ENCODE measurements at places on chromosomes 16 and 17.

DNA sequence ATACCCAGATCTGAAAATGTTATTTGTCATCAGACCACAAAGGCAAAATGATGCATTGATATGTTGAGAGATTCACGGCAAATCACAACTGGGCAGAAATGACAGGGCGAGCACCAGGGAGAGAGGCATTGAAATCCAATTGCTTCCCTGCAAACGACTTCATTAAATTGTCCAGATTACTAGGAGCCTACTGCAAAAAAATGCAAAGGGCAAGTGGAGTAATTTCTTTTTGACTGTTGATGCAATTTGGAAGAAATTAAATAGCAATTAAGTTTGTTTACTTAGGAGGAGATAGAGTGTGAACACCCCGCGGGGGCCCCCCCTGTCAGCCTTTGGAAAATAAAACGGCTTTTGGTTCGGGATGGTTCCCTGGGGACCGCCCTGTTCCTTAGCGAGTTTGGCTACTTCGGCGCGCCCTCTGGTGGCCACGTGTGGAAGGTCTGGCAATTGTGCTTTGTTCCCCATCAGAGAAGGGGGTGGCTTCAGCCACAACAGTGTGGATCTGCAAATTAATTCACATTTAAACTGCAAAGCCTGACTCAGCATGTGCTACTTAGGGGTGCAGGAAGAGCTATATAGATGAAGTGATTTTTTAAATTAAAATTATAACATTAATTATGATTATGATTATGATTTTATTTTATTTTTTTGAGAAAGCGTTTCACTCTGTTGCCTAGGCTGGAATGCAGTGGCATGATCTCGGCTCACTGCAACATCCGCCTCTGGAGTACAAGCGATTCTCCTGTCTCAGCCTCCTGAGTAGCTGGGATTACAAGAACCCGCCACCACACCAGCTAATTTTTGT lies 14.5 kb upstream of the TMC7 start:
- peak; percentile 54 for DNase-seq

GRCh38 chr17:35252651-35253050 lies 9.8 kb downstream of the SLFN5 start:
- DNase-seq = no peak

GRCh38 chr17:72977771-72978417 lies 114.6 kb downstream of the SLC39A11 start:
- no peak for DNase-seq

DNA sequence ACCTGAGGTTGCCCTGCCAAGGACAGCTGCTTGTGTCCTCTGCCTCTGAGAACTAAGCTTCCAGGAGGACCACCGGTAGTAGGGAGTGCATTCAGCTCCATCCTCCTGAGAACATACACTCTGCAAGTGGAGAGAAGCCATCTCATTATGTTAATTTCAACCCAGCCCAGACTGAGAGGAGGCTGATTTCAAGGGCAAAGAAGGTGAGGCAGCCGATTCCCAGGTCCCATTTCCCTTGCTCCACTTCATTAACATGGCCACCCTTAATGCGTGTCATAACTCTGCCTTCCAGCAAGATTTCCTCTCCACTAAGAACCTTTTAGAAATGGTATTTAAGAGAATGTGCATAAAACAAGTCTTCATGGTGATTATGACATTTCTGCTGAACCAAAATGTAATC lies 72.5 kb downstream of the CDH13 start:
- no peak for DNase-seq

DNA sequence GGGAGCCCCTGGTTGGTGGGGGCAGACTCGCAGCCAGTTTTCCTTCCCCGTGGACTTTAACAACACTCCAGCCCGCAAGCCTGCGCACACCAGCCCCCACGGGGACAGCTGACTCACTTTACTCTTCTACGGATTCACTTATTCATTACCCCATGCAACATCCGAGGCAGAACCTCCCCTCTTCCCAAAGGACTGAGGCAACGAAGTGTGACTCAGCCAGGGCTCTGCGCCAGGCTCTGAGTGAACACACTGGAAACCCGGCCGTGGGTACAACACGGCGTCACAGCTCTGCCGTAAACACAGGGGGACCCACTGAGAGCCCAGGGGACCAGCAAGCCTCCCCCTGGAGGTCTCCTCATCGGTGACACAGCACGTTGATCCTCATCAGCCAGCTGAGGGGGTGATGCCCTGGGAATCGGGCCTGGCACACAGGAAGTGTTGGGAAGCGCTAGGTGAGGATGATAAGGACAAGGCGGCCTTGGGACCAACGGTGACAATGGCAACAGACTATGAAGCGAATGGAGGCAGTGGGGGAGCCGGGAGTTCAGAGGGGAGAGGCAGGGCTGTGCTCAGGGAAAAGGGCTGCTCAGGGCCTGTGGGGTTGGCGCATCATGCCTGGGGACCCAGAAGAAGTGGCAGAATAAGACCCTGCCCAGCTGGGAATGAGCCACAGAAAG lies 14.6 kb downstream of the COTL1 start:
- DNase-seq = no peak

DNA sequence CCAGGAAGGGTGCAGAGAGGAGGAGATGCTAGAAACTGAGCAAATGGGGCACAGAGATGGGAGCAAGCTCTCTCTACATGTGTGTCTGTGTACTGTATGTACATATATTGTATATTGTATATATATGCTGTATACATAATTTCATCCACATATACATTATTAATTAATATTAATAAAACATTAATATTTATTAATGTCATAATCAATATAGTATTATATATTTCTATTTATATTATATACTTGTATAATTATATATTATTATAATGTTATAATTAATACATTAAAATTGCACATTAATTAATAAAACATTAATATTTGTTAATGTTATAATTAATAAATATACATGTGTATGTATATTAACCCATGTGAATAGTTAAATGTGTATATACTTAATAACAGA lies 31.5 kb upstream of the FOXF1 start:
- no peak for DNase-seq

GRCh38 chr16:84498859-84499620 lies 5.4 kb downstream of the MEAK7 start:
- DNase-seq = no peak

DNA sequence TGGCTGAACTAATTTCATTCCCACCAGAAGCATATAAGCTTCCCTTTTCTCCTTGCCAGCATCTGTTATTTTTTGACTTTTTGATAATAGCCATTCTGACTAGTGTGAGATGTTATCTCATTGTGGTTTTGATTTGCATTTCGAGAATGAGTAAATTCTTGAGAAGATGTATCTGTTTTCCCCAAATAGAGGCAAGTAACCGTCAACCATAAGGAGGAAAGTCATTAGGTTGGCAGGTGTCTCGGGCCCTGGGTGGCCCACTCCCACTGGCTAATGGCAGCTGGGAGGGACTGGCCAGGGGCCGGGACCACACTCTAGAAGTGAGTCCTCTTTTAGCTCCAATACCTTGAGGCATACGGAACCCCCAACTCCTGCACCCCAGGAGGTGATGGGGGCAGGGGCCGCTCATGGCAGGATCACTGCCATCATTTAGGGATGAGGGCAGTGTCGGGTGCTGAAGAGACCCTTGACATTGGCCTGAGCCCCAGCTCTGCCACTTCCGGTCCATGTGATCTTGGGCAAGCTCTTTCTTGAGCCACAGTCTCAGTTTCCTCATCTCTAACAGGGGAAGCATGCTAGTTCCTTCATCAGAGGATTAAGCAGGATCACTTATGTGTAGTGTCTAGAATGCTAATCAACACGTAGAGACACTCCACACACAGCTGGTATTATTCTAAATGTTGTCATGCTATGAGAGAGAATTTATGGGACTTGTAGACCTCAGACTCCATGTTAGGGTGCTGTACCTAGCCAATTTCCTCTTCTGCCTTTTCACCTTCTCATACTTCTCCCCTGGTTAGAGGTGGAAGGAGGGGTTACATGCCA lies 44.3 kb downstream of the RGS9 start:
- no peak for DNase-seq

- DNase-seq = no peak
Measured at GRCh38 chr16:67187175-67187890, 2.6 kb downstream of the EXOC3L1 start.

GRCh38 chr16:86732621-86733295 lies 154.4 kb downstream of the FOXL1 start:
- no peak for DNase-seq

- no peak for DNase-seq
Measured at GRCh38 chr16:51114382-51114781, 36.7 kb downstream of the SALL1 start.

GRCh38 chr16:69767459-69768229 lies 5.5 kb downstream of the WWP2 start:
- DNase-seq = no peak

GRCh38 chr17:49180303-49180702 lies 30.1 kb downstream of the GNGT2 start:
- DNase-seq = peak; percentile 31

DNA sequence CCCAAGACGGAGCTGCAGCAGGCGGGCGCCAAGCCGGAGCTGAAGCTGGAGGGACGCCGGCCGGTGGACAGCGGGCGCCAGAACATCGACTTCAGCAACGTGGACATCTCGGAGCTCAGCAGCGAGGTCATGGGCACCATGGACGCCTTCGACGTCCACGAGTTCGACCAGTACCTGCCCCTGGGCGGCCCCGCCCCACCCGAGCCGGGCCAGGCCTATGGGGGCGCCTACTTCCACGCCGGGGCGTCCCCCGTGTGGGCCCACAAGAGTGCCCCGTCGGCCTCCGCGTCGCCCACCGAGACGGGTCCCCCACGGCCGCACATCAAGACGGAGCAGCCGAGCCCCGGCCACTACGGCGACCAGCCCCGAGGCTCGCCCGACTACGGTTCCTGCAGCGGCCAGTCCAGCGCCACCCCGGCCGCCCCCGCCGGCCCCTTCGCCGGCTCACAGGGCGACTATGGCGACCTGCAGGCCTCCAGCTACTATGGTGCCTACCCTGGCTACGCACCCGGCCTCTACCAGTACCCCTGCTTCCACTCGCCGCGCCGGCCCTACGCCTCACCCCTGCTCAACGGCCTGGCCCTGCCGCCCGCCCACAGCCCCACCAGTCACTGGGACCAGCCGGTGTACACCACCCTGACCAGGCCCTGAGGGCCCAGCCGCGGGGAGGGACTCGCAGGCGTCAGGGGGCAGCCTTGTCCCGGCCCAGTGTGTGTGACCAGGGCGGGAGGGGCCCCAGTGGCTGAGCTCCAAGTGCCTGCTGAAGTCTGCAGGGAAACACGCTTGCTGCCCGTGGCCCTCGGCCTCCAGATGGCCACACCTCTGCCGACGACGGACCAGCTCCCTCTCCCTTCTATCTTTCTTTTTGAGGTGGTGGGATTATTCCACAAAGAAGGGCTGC lies 3.4 kb downstream of the SOX8 start:
- no peak for DNase-seq

DNA sequence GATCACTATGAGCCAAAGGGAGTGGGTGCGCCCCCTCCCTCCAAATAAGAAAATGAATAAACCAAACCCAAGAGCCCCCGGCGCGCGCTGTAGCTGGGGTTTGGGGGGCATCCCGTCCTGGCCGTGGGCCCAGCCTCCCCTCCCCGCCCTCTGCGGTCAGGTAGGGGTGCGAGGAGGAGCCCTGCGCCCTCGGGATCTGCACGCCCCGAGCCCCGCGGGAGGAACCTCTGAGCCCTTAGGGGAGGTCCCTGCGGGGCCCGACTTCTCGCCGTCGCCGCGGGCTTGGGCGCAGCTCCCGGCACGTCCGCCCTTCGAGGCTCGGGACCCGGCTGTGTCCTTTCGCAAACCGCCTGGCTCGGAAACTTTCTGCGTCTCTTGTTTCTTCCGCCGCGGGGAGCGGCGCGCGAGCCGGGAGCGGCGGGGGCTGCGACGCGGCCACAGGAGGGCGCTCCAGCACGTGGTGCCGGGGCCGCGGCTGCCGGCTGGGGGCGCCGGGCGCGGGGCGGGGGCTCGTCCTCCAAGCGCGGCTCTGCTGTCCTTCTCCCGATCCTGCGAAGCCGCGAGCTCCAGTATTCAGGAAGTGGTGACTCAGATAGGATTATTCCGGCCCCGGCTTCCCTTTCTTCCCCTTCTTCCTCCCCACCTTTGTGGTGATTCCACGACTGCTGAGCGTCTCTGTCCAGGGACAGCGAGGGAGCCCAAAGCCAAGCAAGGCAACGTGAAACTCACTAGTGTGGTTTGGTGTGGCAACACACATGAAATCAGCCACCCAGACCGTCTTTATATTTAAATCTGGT lies 1.6 kb downstream of the PITPNC1 start:
- peak; percentile 67 for DNase-seq
